ENCODE measurements at places on chromosomes 3 and 15.

GRCh38 chr15:69623392-69624154 lies 171.0 kb downstream of the RPLP1 start:
- DNase-seq, result no peak

DNA sequence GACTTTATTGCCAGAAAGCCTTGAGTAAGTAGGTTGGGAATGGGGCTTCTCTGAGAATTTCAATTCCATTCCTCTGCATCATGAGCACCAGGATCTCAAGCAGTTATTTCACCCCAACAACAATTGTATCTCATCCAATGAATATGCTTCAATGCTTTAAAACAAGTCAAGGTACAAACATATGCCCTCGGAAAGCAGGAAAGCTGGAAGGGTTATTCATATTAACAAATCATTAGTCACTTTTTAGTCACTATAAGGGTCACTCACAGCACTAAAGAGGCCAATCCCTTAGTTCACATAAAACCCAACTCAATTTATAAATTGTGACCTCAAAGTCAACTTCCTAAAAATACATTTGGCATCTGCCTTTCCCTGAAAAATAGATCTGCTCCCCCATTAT lies 16.2 kb downstream of the MB21D2 start:
- DNase-seq, result no peak

DNA sequence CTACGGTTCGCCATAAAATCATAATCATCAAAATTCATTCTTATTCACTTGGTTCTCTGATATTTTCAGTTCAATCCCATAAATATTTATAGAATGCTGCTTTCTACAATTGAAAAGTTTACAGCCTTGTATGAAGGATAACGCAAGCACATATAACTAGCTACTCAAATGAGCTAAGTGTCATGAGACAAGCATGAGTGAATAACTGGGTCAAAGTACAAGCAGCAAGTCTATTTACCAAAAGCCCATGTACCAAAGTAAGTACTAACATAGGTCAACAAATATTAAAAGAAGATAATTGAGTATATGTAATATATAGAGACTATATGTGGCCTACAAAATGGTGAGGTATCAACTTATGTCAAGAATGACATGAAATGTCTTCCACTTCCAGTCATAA lies 596.6 kb downstream of the GBE1 start:
- no peak for DNase-seq

GRCh38 chr3:117346901-117347300 lies 637.3 kb downstream of the TUSC7 start:
- DNase-seq, result no peak

DNA sequence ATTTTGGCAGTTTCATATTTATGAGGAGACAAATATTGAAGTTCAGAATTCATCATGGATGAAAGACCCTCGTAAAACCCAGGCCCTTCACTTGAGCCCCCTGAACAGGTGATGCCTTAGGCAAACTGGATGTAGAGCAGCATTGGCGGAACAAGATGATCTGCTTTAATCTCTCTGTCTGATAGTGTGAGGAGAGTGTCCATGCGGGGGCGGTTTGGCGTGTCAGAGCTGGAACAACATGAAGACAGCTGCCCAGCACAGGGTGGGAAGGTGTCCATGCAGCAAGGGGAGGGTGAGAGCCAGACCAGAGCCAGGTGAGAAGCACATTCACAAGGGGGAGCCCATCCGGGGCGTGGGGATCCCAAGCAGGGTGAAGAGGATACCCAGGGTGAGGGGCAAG lies 31.8 kb upstream of the ANP32A start:
- no peak for DNase-seq

DNA sequence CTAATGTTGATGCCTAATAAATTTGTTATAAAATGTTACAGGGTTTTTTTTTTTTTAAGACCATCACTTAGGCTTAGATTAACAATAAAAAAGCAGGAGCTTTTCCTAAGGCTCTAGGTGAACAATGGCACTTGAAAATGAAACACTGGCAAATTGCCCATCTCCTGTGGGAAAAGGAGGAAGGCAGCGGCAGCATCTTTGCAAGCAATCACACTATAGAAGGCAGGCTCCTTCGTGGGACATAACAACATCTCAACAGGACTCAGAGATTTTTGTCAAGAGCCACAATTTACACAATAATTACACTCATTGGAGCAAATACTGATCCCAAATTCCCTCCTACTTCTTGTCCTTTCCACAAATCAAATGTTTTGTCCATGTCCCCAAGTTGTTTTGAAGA lies 646.7 kb downstream of the ROBO2 start:
- DNase-seq, result no peak

GRCh38 chr15:95405447-95405846 lies 925.1 kb upstream of the NR2F2 start:
- DNase-seq, result no peak

GRCh38 chr3:156382458-156383346 lies 172.2 kb downstream of the SSR3 start:
- no peak for DNase-seq

DNA sequence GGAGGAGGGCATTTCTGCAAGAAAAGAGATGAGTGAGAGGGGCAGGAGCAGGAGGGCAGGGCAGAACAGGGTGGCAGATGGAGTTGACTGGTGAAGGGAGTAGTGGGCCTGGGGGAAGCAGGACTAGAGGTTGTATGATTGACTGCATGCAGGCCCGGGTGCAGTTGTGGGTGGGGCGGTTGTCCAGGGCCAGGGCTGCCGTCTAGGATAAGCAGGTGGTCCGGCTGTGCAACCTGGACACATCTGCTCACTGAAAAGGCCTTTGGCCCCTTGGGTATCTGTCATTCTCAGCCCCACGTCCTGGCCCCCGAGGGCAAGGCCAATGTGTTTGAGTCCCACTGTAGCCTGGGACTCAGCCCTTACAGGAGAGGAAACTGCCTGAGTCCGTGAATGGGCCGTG lies 25.4 kb downstream of the ALS2CL start:
- peak; percentile 8 for DNase-seq

DNA sequence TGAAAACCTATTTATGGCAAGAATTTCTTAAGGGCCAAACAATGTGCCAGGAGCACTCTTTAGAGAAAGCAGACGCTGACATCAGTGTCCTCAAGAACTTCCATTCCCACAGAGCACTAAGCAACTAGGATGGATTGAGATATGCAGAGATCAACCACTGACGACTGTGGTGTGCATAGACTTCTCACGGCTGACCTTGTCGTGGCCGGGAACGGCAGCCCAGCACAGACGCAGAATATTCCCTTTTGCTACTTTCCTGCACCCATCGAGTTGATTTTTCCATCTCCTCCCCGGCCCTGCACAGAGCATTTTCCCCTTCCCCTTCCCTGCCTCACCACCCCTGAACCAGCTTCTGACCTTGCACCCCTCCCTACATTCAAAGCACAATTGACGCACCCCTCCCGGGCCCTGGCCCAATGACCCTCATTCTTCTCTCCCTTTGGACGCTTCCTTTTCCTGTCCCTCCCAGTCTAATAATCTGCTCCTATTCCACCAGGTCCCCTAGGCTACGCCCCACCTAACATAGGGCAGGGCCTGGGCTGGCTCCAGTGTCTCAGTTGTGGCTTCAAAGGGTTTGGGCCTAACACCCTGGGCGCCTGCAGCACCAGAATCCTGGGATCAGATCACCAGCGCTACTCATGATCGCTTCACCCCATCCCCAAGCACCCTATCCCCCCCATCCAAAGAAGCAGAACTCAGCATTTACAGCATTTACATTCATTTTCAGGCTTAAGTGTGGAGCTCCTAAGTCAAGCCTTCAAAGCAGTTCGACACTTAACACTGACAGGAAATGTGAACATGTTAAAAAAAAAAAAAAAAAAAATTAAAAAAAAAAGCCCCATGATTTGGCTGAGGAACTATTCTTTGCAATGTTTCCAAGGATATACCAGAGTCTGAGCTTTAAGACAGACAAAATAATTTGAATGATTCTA lies 151.2 kb downstream of the FOXP1 start:
- no peak for DNase-seq

GRCh38 chr3:113697500-113698090 lies 1.2 kb upstream of the USF3 start:
- no peak for DNase-seq

DNA sequence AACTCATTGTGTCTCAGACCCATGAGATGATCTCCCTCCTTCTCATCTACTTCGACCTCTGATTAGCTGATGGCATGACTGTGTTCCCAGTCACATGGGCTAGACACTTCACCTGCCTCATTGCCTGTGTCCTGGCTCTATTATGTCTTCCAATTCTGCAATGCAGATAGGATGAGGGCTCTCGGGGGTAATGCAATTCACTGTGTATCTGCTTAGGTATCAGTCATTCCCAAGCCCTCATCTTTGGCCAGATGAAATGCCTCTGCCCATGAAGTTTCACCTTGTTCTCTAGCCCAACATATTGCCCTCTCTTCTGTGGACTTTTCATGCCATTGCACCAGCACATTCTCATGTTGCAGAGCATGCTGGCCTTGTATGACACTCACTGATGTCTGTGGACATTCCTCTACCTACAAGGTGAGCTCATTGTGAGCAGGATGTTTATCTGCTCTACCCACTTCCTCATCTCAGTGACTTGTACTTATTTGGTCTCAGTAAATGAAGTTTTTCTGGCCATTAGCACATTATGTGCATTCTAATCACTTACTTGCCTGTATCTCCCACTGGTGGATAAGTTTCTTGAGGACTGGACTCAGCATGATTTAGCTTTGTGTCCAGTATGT lies 32.3 kb downstream of the MOBP start:
- DNase-seq, result no peak

- no peak for DNase-seq
Observed at GRCh38 chr3:156732261-156732660, 57.9 kb downstream of the TIPARP start.

GRCh38 chr3:97815149-97815917 lies 6.5 kb upstream of the CRYBG3 start:
- no peak for DNase-seq

DNA sequence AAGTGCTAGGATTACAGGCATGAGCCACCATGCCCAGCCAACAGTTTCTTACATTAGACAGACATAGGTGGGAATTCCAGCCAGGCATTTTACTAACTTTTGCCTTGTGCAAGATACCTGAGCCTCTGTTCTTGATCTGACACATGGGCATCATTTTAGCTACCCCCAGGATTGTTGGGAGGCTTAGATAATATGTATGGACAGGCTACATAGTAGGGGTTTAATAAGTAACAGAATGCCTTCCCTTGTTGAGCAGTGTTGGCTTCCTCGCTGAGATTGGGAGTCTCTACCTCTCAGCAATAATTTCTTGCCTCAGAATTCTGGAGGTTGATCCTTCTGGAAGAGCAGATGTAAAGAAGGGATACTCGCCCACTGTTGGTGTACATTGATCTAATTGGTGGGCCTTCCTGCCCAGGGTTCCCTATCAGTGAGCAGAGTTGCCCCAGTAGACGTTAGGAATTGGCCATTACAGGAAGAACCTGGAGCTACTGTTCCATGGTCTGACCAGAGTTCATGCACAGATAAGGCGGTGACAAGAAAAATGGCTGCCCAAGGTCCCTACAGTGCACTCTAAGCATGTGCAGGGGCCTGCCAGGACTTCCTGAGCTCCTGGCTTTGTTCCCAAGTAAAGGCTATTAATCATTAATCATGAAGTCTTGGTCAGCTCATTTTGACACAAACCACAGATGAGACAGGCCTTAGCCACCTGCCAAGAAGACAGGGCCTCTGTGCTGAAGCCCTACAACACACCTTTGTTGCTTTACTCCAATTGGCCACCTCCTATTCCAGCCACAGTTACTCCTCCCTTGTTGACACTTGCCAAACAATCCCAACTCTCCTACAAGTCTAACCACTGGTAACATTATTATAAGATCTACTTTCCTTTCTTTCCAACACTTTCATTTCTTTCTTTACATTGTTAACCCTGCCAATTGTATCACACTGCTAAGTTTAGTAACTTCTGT lies 5.0 kb upstream of the IL17RE start:
- no peak for DNase-seq

DNA sequence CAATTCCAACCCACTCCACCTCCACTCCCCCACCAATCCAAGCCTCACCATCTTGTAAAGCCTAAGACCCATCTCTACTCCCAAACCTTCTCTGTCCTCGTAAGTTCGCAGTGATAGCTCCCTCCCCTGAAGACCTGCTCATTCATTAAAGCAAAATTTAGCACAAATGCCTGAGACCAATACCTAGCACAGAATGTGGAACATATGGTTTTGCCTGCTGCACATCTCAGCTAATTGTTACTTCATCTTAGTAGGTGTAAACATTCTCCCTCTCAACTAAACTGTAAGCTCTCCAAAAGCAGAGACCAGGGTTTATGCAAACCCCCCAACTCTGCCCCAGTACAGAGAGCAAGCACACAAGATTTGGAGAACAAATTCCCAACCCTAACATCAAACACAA lies 20.5 kb downstream of the DCLK3 start:
- DNase-seq, result no peak

- no peak for DNase-seq
Observed at GRCh38 chr15:78035861-78036476, 41.5 kb downstream of the TBC1D2B start.

DNA sequence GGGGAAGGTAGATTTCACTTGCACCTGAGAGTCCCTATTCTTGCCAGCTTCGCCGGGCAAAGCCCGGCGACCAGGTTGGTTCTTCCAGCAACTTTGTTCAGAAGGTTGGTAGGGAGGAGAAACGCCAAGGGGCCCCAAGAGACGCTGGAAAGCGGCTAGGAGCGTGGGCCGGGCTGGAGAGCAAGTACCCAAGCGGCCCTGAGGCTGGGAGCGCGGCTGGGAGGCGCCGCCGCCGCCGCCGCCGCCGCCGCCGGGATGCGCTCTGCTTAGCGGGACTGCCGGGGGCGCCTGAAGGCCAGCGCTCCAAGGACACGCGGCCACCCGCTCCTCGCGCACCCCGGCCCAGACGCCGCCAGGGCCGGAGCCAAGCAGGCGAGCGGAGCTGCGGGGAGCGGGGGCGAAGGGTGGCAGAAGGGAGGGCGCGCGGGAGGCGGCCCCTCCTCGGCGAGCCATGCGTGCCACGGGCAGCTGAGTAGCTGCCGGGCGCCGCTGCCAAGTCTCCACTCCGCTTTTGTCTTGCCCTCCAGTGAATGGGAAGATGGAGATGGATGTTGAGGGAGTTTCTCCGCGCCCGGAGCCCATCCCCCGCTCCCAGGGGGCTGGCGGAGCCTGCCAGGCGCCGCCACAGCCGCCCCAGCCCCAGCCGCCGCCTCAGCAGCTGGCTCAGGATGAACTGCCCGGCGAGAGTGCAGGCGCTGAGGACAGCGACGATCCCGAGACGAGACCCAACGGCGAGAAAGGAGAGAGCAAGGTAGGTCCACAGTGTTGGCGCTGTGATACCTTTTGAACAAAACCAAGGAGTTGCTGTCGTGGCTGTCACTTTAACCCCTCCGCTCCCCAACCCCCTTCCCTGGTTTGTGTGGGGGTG lies 227.4 kb upstream of the AZI2 start:
- DNase-seq, result peak; percentile 45

- DNase-seq, result no peak
Observed at GRCh38 chr3:122255757-122256439, 69.2 kb upstream of the CSTA start.

GRCh38 chr15:41506796-41507341 lies 6.8 kb downstream of the LTK start:
- no peak for DNase-seq

- no peak for DNase-seq
Observed at GRCh38 chr3:28556195-28556594, 207.6 kb upstream of the AZI2 start.

DNA sequence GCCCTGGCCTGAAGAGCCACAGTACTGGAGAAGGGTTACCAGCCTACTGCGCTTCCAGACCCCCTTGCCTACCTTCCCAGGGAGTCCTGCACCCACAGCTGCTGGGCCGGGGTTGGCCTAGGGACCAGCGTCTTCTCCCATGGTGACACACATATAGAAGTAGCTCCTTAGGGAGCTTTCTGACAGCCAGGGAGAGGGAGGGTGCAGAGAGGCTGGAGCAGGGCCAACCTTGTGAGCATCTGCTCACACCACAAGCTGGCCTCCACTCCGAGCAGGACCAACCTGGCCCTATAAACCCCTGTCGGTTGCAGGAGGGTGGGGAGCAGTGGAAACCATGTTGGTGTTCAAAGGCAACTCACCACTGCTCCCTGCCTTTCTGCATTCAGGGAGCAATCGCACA lies 35.2 kb downstream of the SRPRB start:
- no peak for DNase-seq

Measured in right hindlimb (tissue), 1 donor.